Stimulated activated CD8-positive, alpha-beta memory T cell treated with anti-CD3 and anti-CD28 coated beads, Interleukin-2, amount 100 ng/mL, for 1 hour (primary cell): ENCODE measurements at places on chromosomes 3 and 15.

DNA sequence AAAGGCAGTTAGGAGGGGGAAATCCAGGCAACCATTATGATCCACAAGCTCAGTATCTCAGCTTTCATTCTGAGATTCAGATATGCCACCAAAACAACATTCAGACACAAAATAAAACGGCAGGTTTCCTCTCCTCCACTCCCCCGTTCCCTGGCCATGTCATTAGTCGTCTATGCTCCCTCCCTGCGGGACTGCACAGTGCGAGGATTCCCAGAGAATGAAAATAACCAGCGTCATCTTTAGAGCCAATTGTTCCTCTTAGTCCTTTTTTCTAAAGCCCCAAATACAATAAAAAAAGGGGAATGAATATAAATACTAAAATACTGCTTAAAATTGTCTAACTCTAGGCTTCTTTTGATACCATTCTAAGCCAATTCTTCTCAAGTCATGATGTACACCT is 7.8 kb upstream of the SLCO3A1 start:
- no peak for DNase-seq

- DNase-seq: no peak
These were observed 124.8 kb downstream of the EDEM1 start for GRCh38 chr3:5312290-5312689.

GRCh38 chr15:61173899-61174689 is 55.0 kb downstream of the RORA start:
- DNase-seq: no peak

DNA sequence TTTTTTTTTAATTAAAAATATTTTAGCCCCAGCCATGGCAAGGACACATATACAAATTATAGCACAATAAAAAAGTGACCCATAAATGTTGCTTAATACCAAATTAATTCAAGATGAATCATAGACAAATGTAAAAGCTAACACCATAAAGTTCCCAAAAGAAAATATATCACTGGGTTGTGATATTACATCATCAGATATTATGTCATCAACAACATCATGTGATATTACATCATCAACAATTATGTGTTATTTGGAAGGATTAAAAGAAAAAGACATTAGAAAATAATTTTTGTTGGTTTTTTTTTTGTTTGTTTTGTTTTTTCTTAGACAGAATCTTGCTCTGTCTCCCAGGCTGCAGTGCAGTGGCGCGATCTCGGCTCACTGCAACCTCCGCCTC is 34.5 kb upstream of the ABHD10 start:
- no peak for DNase-seq

- DNase-seq: no peak
These were observed 706 bp downstream of the DVL3 start for GRCh38 chr3:184155644-184156521.

- DNase-seq: no peak
These were observed 9.8 kb upstream of the RUVBL1 start for GRCh38 chr3:128133273-128133883.

DNA sequence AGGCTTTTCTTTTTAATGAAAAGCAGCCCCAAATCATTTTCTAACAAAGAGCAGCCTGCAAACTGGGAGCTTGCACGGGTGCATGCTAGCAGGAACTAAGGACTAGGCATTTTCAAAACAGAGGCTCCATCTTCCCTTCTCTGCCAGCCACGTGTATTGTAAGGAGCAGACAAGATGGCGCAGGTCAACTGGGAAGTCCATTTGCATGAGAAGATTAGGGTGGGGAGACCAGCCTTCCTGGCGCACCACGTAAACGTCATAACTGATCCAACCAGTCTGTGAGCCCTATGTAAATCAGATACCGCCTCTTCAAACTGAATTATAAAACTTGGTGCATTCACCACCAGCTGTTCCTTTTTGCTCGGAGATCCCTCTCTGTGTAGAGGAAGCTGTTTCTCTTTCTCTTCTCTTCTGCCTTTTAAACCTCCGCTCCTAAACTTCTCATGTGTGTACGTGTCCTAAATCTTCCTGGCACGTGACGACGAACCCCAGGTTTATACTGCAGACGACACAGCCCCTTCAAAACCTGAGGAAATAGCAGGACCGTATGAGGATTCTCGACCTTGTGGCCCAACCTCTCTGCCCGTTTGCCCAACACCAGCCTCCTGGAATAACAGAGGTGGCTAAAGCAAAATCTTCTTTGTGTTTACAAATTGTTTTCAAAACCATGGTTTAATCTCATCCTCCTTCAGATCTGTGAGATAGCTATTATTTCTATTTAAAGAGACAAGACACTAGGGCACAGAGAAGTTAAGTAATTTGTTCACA is 26.4 kb upstream of the SLC30A4 start:
- no peak for DNase-seq

- DNase-seq: no peak
These were observed 217.8 kb upstream of the ARHGEF26 start for GRCh38 chr3:153903430-153903829.

GRCh38 chr15:78685159-78685921 is 44.3 kb upstream of the CHRNB4 start:
- no peak for DNase-seq
